ENCODE measurements at places on chromosomes 11 and 22.

DNA sequence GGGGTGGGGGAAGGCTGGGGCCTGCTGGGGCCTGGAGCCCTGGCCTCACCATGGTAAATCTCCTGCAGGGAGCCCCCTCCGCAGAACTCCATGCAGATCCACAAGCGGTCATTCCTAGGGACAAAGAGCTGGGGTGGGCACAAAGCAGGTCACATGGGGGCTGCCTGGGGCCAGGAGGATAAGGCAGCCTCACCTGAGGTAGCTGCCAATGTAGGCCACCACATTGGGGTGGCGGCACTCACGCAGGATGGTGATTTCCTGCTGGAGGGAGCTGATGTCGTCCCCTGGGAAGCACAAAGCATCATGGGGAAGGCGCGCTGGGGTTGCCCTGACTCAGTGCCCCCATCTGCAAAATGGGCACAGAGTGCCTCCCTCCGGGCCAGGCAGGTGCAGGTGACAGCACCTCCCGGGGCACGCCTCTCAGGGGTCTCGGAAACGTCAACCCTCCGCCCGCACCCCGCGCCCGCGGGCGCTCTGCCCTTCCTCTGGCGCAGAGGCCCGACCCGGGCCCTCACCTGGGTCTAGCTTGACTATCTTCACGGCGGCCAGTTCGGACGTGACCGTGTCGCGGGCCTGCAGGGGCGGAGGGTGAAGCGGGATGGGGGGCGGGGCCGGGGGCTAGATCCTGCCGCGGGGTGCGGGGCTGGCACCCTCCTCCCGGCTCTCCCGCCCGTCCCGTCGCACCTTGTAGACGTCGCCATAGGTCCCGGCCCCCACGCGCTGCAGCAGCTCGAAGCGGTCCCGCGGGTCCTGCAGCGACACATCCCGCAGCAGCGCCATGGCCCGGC, 450 bp downstream of the MAP4K2 start:
- no peak for DNase-seq

- DNase-seq: no peak
These were observed 1.4 kb downstream of the ZFTA start for GRCh38 chr11:63767267-63767564.

DNA sequence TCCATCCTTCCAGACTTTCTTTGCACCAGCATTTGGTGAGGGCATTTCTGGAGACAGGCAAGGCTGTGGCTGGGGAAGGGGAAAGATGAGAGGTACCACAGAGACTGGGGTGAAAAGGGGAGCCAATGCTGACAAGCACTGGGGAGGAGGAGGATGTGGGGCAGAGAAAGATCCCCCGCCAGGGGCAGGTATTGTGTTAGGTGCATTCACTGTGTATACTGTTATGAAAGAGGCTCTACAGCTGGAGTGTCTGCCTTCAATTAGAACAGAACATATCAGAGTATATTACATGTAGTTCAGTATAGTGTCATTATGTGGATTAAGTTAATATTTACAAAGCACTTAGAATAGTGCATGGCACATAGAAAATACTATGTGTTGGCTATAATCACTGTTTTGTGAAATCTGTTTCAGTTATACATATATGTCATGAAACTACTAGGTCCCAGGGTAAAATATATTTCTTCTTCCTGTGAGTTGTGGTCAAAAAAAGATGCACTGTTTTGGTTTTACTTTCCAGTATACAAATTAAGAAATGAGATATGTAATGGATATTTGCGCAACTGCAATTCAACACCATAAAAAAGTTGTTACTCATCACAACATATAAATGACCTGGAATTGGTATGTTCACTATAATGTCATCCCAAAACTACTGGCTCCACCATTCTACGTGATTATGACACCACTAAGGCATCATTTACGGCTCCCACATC, 8.4 kb downstream of the MSANTD2 start:
- no peak for DNase-seq

- DNase-seq: no peak
These were observed 38.7 kb upstream of the E2F8 start for GRCh38 chr11:19279451-19279850.

DNA sequence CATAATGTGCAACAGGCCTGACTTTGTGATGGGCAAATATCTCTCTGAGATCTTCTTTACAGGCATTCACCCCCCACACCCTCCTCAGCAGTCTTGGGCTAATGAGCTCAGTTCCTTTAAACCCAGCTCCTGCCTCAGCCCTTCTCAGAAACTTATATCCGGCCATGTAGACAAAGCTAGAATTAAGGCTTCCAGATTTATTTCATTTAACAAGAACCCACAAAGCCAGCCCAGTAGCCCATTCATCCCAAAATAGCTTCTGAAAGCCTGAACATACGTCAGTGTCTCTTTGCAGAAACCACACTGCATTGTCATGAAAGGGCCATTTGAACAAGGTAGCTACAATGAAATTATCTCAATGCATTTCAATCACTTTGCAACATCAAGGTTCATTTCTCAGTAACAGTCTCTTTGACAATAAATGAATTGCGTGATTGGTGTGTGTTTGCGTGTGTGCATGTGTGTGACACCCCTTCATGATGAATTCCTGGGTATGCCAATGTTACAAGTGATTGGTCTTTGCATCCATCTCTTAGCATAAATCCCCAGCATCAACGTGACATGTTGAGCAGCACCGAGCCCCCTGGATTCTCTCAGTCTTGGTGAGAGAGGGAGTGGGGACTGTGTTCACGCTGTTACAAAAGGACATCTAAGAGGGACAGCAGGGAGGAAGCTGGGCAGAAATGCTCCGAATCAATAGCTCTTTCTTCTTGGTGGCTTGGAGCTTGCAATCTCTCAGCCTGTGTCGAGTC, 299.6 kb downstream of the KIRREL3 start:
- peak; percentile 29 for DNase-seq

DNA sequence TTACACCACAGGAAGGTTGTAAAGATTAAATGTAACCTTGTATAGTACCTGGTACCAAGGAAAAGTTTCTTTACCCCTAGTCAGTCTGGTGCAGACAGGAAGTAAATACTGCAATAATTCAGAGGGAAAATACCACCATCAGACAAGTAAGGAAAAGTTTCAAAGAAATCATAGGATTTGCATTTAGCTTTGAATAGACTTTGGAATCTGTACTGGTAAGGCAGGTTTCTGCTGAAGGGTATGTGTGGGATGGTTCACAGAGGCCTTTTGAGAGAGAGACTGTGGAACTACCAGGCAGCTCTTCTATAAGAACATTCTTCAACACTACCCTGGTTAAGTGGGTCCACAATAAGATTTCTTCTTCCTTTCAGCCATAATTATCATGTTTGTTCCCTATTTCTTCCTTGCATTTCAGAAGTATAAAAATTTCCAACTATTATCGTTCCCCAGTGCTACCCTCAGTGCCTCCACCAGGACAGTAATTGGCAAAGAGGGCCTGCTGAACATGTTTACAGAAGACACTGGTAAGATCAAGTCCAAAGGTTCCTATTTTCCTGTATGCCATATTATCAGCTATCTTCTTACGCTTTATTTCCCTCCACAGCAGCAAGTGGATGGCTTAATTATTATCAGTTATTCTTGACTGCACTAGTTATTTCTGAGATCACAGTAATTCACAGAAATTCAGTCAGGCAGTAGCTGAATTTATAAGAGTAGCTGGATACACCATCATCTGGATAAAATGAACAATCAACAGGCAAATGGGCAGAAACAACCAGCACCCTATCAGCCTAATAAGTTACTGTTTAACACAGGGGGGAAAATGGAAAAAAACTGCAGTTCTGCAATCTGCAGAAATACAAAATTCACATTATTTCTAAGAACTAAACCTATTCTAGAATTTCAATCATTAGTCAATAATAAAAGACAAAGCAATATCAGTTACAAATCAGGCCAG, 48.5 kb downstream of the PITPNB start:
- no peak for DNase-seq

- DNase-seq: no peak
These were observed 51.8 kb upstream of the KIRREL3 start for GRCh38 chr11:127052404-127052803.

DNA sequence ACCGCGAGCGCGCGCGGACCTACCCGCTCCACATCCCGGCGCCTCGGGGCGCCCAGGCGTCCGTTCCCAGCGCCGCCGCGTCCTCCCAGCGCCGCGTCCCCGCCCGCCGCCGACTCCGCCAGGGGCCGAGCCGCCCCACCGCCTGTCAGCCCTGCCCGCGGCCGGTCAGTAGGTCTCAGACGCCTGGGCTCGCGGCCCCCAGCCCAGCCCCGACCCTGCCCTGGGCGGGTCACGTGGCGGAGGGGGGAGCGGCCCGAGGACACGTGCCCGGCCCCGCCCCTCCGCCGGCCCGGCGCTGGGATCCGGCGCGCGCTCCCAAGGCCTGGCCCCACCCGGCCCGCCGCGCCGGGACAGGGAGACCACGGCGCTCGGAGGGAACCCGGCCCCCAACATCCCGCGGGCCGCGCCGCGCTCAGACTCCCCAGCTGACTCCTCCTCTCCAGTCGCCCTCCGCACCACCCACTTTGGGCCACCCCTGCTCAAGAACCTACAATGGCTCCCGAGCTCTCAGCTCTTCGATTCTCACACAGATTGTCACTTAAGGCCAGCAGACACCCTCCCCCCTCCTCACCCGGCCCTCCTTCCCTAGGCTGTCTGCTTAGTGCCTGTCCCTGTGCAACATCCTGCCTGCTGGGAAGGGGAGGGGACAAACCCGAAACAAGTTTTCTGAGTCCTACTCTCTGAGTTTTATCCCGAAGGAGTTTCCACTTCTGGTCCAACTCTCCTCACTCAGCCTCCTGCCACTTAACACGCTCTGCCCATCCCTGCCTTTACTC, at the start of gene RAB3IL1:
TSS of gene RAB3IL1 (minus strand) at position 233 of the 776 bp plus-strand sequence. CDS start at position 34, 199 bp downstream.
- DNase-seq: no peak

GRCh38 chr11:119891055-119891768, 162.2 kb upstream of the NECTIN1 start:
- peak; percentile 86 for DNase-seq

DNA sequence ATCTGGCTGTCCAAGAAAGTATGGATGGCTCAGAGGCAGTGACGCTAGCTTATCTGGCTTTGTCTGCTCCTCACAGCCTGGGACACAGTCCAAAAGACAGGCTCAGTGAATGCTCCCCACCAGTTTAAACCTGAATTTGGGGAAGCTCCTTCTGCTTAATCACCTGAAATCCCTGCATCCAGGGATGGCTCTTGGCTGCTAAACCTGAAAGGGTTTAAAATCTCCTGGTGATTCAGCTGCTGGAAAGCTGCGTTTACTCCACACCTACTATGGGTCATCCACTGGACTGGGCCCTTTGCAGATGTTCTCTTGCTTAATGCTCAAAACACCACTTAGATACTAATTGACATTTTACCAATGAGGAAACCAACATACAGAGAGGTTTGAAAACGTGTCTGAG, 302.0 kb upstream of the NARS2 start:
- DNase-seq: no peak

- no peak for DNase-seq
These were observed 32.4 kb downstream of the MCAM start for GRCh38 chr11:119284344-119285157.

DNA sequence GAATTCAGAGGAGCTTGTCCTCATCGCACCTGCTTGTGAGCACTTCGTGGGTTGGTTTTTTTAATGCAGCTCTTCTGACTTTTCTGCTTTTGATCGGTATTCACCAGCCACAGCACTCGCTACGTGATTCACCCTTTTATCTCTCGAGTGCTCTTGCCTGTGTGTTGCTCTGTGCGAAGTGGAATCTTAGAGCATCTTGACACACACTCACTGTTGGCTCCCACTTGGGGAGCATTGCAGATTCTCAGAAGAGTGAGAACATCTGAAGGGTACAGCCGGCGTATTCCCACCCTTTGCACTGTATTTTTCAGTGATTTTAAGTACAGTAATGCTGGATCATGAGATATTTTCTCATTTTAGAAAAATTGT, 10.9 kb downstream of the TNNT3 start:
- DNase-seq: no peak

DNA sequence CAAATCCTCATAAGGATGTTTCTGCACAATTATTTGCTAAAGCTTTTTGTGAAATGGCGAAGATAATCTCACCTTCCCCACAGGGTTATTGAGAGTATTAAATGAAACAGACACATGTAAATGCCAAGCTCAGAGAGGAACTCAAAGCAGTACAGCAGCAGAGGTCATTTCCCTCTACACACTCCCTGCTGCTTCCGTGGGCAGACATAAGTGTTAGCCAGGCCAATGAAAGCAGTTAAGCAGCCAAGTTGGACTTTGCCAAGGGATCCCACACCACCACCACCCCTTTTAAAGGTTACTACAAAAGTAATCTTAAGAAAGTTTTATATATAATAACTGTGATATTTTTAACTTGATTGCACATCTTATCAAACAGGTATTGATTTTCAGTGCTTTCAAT, 4.0 kb upstream of the FAM111A start:
- DNase-seq: no peak

DNA sequence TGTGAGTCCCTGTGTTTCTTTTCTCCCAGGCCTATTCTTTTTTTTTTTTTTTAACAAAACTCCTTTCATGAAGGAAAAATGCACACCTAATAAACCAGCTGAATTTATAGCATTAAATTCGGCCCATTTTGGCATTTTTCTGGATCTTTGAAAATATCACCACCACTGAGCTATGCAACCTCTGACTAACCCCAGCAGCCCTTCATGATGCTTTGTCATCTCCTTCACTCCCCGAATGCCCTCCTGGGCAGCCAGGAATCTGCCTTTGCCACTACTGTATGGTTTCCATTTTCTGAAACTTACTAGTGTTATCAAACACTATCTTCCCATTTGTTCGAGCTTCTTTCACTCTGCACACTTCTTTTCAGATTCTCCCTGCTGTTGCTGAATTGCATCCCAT, 97.9 kb downstream of the ZNF280B start:
- DNase-seq: no peak

DNA sequence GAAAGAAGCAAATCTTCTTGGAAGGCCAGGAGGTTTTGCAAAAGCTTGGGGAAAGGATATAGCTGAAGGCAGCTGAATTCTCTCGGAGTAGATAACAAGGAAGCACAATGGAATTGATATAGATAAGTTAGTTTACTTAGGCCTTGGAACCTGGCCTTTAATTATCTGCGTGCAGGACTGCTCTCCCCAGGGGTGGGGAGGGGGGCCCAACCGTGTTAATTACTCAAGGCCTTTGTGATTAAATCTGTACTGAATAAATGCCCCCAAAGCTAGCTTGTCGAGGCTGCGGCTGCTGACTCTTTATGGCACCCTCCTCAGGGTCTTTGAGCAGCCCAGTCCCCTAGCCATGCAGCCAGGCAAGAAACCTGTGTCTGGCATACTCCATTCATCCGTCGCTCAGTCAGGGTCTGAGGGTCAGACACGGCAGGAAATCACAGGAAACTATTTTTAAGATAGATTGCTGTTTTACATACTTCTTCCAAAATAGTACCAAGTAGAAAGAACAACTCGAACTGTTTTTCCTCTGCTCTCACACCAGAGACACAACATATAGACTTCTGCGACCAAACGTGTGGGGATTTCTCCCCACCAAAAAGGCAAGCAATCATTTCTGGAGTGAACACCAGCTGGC, 36.5 kb downstream of the MS4A2 start:
- DNase-seq: no peak
